IMR-90 (cell line): ENCODE measurements at places on chromosomes 3 and 15. TPM values are rescaled to one million over a fixed set of nuclear protein-coding genes. Genes with fewer than 3 reads are reported as not detected.

DNA sequence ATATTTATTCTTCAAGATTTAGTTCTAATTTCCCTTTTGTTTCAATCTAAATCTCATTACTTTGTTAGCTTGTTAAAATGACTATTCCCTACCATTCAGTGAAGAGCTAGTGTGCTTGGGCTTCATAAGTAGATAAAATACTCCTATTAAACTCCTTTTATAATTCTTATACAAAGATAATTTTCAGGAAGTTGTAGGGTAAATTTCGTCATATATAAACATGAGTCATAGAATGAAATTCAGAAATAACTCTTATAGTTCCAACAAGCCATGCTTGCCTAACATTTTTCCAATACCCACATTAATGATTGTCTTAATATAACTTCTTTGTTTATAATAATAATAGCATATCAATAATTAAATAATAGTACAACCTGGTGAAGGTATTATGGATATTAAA is 407.3 kb downstream of the NAALADL2 start:
- peak overlapping the region; percentile 68; the same call in 1 of the 2 replicates for H3K27ac ChIP-seq
- peaks cover 8% of the 10 kb centered on the region for H3K4me1 ChIP-seq
- peak; percentile 78 for DNase-seq
- H3K4me3 ChIP-seq, result no peak overlapping the region
- H3K36me3 ChIP-seq, result no peaks in the 10 kb centered on the region

DNA sequence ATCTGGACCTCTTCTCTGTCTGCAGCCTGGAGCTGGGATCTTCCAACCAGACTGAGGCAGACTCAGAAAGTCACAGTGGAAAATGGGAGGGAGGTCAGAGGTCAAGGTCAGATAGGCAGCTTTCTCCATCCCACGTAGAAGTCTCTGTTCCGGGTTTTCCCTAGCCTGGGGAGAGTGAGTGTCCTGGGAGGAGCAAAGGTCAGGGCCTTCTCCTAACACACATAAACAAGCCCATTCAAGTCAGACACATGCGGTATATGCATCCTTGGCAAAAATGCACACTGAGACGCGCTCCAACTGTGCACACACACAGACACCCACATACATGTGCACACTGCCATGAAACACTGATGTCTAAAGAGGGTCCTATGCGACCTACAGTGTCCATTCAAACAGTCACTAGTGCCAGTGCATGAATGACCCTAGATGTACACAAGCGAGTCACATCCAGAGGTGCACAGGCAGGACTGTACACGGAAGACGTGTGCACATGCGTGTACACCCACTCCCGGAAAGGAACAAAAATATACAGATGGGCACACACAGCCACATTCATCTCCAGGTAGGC is 681 bp downstream of the TWF2 start:
- H3K27ac ChIP-seq, result peak overlapping the region; percentile 87
- H3K4me1 ChIP-seq, result peaks cover 25% of the 10 kb centered on the region
- peaks cover 16% of the 10 kb centered on the region; the same call in 1 of the 2 replicates for H3K36me3 ChIP-seq
- peak overlapping the region; percentile 83 for H3K4me3 ChIP-seq
- H3K27me3 ChIP-seq, result no peaks in the 10 kb centered on the region

- peaks cover 21% of the 10 kb centered on the region for H3K36me3 ChIP-seq
- peak overlapping the region; percentile 4; the same call in 1 of the 2 replicates for H3K27ac ChIP-seq
- H3K27me3 ChIP-seq, result no peaks in the 10 kb centered on the region
- H3K4me1 ChIP-seq, result peaks cover 12% of the 10 kb centered on the region
- no peak overlapping the region for H3K4me3 ChIP-seq
Observed at GRCh38 chr3:16429086-16429485, 84.4 kb downstream of the RFTN1 start.

- H3K27ac ChIP-seq, result no peak overlapping the region
- H3K4me1 ChIP-seq, result no peaks in the 10 kb centered on the region
- H3K27me3 ChIP-seq, result peaks cover 2% of the 10 kb centered on the region; the same call in 1 of the 2 replicates
- no peak overlapping the region for H3K4me3 ChIP-seq
- DNase-seq, result no peak
- H3K36me3 ChIP-seq, result no peaks in the 10 kb centered on the region
Observed at GRCh38 chr15:100771746-100772145, 107.9 kb upstream of the ALDH1A3 start.

DNA sequence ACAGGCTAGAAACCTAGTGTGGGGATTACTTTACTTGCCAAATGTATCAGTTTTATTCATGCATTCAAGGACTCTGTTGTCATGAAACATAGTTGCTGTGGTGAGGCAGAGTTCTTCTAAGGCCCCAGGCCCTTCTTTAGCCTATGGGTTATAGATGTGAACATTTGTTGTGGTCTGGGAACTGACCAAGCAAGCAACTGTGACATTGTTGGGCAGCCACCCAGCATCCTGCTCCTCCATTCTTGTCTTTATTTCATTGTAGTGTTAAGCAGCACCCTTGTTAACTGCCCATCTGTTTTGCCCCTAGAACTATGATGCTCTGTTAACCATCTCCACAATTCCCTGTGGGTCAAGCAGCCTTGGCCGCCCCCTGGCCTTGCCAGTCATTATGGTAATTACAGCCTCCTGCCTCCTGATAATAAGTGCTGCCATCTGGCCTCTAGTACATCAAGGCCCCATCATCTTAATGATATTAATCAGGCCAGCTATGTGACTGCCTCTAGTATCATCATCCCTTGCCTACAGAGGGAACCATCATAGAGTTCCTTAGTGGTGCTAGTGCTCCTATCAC is 12.2 kb upstream of the IFT57 start:
- no peaks in the 10 kb centered on the region; the same call in 1 of the 2 replicates for H3K27me3 ChIP-seq
- no peak overlapping the region for H3K4me3 ChIP-seq
- no peak for DNase-seq
- H3K27ac ChIP-seq, result no peak overlapping the region
- H3K36me3 ChIP-seq, result no peaks in the 10 kb centered on the region

DNA sequence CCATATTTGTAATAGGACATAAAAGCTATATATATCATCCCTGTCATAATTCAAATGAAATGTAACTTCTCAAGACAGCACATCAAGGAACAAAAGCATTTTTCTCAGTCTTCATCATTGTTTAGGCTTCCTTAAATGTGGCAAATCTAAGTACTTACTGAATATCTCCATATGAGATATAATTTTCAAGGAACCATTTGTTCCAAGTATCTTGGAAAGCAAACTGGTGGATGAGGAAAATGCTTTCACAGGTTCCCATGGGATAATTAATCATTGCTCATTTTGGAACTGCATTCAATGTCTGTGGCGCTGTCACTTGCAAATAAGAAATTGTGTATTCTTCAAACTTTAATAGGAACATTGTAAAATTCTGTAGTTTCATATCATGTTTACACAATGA is 52.6 kb upstream of the ZNF385D start:
- H3K36me3 ChIP-seq, result no peaks in the 10 kb centered on the region
- H3K27ac ChIP-seq, result no peak overlapping the region
- DNase-seq, result no peak
- H3K4me3 ChIP-seq, result no peak overlapping the region
- no peaks in the 10 kb centered on the region for H3K4me1 ChIP-seq
- no peaks in the 10 kb centered on the region for H3K27me3 ChIP-seq

GRCh38 chr15:51634591-51635198 is 12.1 kb upstream of the DMXL2 start:
- no peak overlapping the region for H3K27ac ChIP-seq
- H3K4me1 ChIP-seq, result no peaks in the 10 kb centered on the region
- no peak overlapping the region for H3K4me3 ChIP-seq
- no peaks in the 10 kb centered on the region for H3K36me3 ChIP-seq
- peak; percentile 11 for DNase-seq

GRCh38 chr3:30751610-30752299 is 142.7 kb downstream of the GADL1 start:
- H3K4me1 ChIP-seq, result peaks cover 7% of the 10 kb centered on the region
- H3K27ac ChIP-seq, result no peak overlapping the region
- DNase-seq, result peak; percentile 62
- H3K27me3 ChIP-seq, result no peaks in the 10 kb centered on the region
- no peaks in the 10 kb centered on the region for H3K36me3 ChIP-seq
- H3K4me3 ChIP-seq, result no peak overlapping the region

GRCh38 chr3:45947361-45947760 is 4.1 kb downstream of the CXCR6 start:
- H3K4me3 ChIP-seq, result no peak overlapping the region
- H3K27me3 ChIP-seq, result no peaks in the 10 kb centered on the region
- H3K27ac ChIP-seq, result peak overlapping the region; percentile 82
- peaks cover 33% of the 10 kb centered on the region for H3K4me1 ChIP-seq

- no peaks in the 10 kb centered on the region for H3K36me3 ChIP-seq
- H3K4me3 ChIP-seq, result no peak overlapping the region
- H3K27me3 ChIP-seq, result no peaks in the 10 kb centered on the region
- H3K4me1 ChIP-seq, result peaks cover 11% of the 10 kb centered on the region
- peak; percentile 52 for DNase-seq
- no peak overlapping the region for H3K27ac ChIP-seq
Observed at GRCh38 chr15:58465866-58466517, 34.2 kb downstream of the LIPC start.

GRCh38 chr15:73383310-73384189 is 14.8 kb upstream of the HCN4 start:
- H3K27me3 ChIP-seq, result peaks cover 38% of the 10 kb centered on the region
- H3K4me3 ChIP-seq, result no peak overlapping the region
- H3K36me3 ChIP-seq, result no peaks in the 10 kb centered on the region
- no peak for DNase-seq

DNA sequence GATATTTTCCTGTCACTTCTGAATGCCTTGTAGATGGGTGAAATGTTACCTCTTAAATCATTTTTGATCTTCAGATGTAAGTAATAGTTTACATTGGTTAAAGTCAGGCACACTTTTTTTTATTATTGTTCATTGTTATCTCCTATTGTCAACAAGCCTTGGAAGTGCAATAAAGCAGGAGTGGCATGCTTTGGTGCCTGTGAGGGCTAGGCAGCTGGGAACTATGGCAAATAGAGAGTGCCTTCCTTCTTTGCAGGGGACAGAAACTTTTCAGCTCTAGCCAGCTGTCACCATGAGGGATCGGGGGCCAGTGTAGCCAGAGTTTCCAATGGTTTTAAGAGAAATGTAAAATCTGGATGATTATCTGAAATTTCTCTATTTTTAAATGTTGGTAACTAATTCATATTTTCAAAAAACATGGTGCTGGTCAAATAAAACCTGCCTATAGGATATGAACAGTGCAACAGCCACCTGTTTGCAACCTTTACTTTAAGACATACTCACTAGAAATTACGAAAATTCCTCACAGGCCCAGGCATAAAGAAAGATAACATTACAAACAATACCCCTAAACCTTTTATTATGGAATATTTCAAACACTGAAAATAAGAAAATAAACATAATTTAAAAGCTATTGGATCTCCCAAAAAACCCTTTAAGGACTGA is 9.1 kb upstream of the SELENOK start:
- no peak for DNase-seq
- H3K4me3 ChIP-seq, result no peak overlapping the region
- H3K27ac ChIP-seq, result no peak overlapping the region
- no peaks in the 10 kb centered on the region for H3K36me3 ChIP-seq
- H3K27me3 ChIP-seq, result peaks cover 4% of the 10 kb centered on the region
- no peaks in the 10 kb centered on the region for H3K4me1 ChIP-seq

DNA sequence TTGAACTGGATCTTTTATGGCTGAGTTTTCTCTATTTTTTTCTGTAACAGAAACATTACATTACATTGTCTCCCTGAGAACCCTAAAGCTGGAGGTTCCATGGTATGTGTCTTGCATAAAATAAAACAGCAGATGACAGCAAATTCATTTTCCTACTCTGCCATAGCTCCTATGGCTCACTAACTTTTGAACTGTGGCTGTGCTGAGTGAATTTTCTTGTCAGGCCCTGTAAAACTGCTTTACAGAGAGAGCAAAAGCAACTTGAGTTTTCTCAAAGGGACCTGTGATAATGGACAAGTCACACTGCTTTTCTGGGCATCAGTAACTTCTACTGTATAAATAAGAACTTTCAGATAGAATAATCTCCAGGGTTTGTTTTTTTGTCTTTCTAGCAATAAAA is 129.9 kb upstream of the TSC22D2 start:
- no peak overlapping the region for H3K27ac ChIP-seq
- H3K27me3 ChIP-seq, result no peaks in the 10 kb centered on the region
- H3K4me1 ChIP-seq, result peaks cover 6% of the 10 kb centered on the region
- DNase-seq, result no peak

DNA sequence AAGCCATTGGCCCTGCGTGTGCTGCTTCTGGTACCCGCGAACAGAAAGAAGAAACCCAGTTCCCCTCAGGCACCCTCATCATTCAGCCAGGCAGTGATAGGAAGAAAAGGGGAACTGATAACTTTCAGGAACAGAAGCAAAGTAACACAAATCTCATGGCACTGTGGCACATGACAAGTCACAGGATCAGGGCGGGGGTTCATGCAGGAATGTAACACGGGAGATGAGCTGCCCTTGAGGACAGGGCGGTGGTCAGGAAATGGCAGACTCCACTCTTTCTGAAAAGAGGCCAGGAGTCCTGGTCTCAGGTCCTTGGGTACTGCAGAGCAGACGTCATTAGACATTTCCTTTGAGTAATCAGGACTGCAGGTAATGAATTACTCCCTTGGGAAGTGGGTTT is 95.5 kb downstream of the CCNL1 start:
- H3K27me3 ChIP-seq, result no peaks in the 10 kb centered on the region
- no peak for DNase-seq
- no peaks in the 10 kb centered on the region for H3K36me3 ChIP-seq
- H3K4me1 ChIP-seq, result peaks cover 9% of the 10 kb centered on the region
- H3K4me3 ChIP-seq, result no peak overlapping the region

DNA sequence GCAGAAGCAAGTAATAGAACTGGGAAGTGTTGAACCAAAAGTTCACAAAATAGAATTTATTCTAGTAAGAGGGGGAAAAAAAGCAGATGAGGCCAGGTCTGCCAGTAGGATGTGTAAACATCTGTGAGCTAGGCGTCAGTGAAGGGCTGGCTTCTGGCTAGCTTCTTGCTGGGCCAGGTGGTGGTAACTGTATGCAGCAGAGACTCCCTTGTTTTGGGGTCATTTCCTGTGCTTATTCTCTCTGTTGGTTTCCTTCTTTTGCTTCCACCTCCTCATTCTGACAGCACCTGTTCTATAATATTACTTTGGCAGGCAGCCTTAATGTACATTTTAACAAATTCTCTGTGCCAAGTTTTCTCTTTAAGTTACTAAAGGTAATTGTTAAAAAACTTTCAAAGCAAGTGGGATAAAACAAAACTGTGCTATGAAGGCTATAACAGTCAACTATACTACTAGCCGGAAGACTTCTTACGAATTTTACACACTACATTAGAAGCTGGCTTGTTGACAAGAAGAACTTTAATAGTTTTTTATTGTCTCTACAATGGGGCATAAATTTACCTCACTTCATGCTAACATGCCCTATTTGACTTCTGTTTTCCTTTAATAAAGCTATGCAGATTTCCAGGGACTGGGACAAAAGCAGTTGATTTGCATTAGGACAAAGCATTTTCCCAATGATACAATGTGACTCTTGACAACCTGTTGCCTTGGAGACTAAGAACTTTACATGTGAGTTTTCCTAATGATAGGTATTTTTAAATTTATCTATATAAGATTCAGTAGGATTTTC is 318.8 kb upstream of the NAALADL2 start:
- no peak for DNase-seq
- no peak overlapping the region for H3K4me3 ChIP-seq
- no peaks in the 10 kb centered on the region for H3K4me1 ChIP-seq
- no peak overlapping the region for H3K27ac ChIP-seq
- H3K36me3 ChIP-seq, result no peaks in the 10 kb centered on the region
- no peaks in the 10 kb centered on the region for H3K27me3 ChIP-seq

- no peak overlapping the region for H3K27ac ChIP-seq
- no peaks in the 10 kb centered on the region for H3K4me1 ChIP-seq
- H3K36me3 ChIP-seq, result no peaks in the 10 kb centered on the region
- DNase-seq, result peak; percentile 32
Observed at GRCh38 chr3:24264748-24265158, 229.9 kb downstream of the THRB start.

The LRTM1 gene
- not detected in 2 replicates for polyA plus RNA-seq

The NANOGP8 gene
- polyA plus RNA-seq, result not detected in 2 replicates

The TRAT1 gene
- not detected in 2 replicates for polyA plus RNA-seq

The TIMP4 gene
- 0.39 and 0.40 TPM in 2 replicates for polyA plus RNA-seq

The DUOXA2 gene
- not detected in 2 replicates for polyA plus RNA-seq

The GPR15 gene
- polyA plus RNA-seq, result not detected in 2 replicates

The TRIM42 gene
- polyA plus RNA-seq, result not detected in 2 replicates

The SERPINI2 gene
- polyA plus RNA-seq, result not detected in 2 replicates

The RHCG gene
- polyA plus RNA-seq, result not detected in 2 replicates

The GABRA5 gene
- polyA plus RNA-seq, result 4.0 and 4.3 TPM in 2 replicates
